ENCODE measurements at places on chromosomes 3 and 15.

GRCh38 chr3:41327718-41328117, 128.4 kb downstream of the CTNNB1 start:
- no peak for DNase-seq

DNA sequence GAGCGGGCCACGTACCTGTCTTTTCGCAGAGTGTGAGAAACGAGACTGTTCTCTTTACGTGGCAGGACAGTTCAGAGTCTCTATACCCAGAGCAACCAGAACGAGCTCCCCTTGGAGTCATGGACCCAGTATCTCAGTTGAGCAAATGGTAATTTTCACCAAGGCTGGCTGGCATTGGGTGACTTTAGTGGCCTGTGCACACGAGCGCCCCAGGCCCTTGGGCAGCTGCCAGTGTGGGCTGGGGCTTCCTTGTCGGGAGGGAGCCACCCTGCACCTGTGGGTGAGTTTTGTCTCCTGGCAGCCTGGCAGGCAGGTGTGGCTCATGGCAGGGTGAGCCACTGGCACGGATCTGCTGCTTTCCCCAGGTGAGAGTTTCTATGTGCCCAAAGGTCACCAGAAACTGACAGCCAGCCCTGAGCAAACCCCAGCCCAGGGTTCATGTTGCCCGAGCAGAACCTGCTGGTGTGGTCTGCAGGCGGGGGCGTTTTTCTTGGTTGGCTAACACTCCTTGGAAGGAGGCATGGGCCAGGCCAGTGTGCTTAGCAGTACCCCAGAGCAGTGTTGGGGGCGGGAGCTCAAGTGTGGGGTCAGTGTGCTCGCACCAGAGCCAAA, 135.0 kb downstream of the TJP1 start:
- DNase-seq: no peak

GRCh38 chr15:96290679-96291078, 39.8 kb upstream of the NR2F2 start:
- DNase-seq: no peak

DNA sequence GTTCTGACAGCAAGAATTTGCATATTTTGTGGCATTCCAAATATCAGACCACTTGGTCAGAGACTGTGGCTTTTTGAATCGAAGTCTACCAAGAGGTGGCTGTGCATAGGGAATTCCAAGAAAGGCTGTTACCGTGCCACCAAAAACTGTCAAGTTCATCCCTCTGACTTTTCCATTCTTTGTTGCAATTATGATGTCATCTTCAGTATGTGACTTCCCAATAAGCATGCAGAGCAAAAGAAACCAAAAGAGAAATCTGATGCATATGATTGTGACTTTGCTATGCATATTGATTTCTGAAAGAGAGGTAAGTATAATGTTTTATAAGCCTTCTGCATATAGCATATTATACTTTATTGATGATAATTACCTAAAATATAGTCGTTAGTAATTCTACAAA, 6.5 kb downstream of the BCHE start:
- DNase-seq: no peak

- no peak for DNase-seq
Measured at GRCh38 chr3:44418549-44418948, 58.9 kb downstream of the ZNF445 start.

DNA sequence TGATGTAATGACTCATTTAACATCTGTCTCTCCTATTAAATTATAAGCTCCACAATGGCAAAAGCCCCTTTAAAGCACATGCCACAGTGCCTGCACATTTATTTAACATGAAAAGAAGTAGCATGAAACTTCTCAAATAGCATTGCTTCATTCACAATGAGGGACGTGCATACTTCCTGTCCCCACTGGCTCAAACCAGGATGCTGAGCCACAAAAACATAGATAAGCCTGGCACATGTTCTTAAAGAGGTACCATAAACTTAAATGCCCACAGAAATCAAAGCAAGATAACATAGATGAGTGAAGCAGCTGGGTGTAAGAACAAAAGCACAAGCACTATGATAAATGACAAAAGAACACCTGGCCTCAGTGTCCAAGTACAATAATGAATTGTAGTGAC, 3.8 kb downstream of the TP53BP1 start:
- DNase-seq: no peak

DNA sequence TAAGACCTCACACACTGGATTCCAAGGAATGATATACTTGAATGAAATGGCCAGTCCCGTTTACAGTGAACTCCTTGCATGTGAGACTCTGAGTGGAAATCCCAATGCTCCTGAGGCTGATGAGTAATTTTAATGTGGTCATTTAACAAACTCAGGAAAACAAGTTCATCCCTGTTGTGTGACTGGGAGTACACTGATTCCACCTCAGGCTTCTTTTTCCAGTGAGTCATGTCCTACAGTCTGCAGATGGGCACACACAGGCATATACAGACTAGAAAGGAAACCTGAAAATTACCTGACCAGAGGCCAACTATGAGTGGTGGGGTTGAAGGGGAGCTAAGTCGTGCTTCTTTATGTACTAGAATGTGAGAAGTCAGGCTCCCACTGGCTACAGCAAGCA, 5.8 kb downstream of the SQOR start:
- DNase-seq: no peak

- no peak for DNase-seq
Measured at GRCh38 chr3:57604971-57605370, 7.8 kb upstream of the ARF4 start.

GRCh38 chr3:64187065-64187959, 38.0 kb downstream of the PRICKLE2 start:
- DNase-seq: peak; percentile 94

DNA sequence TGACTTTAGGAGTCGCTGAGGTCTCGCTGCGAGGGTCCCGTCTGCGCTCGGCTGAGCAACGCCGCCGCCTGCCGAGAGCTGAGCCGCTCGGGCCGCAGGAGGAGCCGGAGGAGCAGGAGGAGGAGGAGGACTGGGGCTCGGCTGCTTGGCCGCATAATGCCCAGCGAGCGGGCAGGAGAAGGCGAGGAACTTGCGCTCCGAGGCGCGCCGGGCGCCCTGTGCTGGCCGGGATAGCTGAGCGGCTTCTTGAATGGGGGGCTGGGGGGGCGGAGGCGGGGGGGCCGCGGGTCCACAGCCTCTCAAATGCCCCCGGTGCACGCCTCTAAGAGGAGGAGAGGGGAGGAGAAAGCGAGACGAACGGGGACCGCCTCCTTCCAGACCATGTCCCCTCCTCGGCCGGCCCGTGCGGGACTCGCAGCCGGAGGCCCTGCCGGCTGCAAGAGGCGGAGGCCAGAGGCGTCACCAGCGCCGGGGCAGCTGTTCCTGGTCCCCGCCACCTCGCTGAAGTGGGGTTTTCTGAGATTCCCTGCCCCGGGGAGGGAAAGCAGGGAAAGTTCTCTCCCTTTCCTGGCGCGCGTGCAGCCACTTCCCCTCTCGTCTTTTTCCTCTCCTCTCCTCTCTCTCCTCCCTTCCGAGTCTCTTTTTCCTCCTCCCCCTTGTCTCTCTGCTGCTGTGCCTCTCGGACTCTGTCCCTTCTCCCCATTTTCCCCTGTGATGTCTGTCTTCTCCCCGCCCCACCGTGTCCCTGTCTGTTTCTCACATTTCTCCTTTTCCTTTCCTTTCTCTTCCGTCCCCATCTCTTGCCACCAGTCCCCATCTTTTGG, at the start of gene ADAMTS9:
TSS of gene ADAMTS9 (minus strand) at position 220 of the 824 bp plus-strand sequence. CDS start 343 bp downstream, outside the sequence.
- DNase-seq: peak; percentile 91

GRCh38 chr3:132867526-132867925, 145.3 kb upstream of the NPHP3 start:
- no peak for DNase-seq

GRCh38 chr15:71530116-71530515, 280.2 kb upstream of the NR2E3 start:
- no peak for DNase-seq

DNA sequence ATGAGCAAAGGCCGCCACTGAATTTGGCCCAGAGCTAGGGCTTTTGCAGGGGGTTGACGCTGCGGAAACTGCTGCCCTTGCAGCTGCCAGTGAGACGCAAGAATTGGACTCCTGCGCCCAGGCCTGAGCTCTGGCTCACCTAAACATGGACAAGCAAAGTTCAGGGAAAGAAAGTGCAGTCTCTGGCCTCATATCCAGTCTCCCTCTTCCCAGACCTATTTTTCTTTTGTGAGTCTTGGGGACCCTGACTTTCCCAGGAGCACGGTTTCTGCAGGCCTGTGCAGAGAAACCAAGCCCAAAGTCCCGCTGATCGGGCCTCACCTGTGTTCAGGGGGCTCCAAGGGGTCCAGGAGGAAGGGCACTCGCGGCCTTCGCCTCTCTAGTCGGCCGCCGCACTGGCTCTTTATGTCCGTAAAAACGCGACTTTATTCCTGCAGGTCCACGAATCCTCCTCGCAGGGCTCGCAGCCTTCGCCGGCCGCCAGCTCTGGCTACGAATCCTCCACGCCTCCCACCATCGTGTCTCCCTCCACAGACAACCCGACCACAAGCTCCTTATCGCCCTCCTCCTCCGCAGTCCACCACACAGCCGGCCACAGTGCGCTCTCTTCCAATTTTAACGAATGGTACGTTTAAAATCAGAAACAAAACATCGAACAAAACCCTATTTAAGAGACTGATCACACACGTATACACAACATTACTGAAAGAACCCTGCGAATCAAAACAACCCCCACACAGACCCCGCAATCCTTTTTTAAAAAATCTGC, 3.9 kb downstream of the ZIC1 start:
- no peak for DNase-seq

GRCh38 chr3:139472380-139473010, 3.8 kb downstream of the RBP2 start:
- no peak for DNase-seq

- DNase-seq: no peak
Measured at GRCh38 chr3:127222664-127223063, 29.7 kb downstream of the PRR23E start.

- no peak for DNase-seq
Measured at GRCh38 chr3:101680466-101680865, 3.5 kb upstream of the ZBTB11 start.

DNA sequence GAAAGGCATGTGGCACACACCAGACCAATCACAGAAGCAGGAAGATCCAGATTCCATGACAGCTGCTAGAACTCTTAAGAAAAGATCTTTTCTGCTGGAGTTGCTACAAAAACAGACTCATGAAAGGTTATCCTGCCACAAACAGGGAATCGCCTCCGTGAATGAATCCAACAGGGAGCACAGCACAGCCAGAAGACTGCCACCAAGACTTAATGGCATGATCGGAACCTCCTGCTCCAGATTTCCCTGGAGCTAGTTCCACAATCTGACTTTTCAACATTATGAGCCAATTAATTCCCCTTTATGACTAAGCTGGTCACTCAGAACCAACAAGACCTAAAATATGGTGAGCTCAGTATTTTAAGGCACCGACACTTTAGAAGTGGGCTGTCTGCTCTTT, 232.5 kb downstream of the FOXP1 start:
- no peak for DNase-seq

DNA sequence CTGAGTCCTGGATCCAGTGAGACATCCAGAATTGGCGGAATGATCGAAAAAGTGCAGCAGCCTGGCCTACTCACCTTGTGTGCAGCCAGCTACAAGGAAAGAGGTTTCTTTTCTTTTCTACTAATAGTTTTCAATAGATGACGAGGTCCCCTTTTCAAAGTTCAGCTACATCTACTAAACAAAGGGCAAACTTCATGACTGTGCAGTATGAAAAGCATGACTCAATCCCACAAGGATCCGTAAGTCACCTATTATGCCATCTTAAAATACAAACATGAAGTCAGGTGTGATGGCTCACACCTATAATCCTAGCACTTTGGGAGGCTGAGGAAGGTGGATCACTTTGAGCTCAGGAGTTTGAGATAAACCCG, 16.7 kb downstream of the MIX23 start:
- no peak for DNase-seq

DNA sequence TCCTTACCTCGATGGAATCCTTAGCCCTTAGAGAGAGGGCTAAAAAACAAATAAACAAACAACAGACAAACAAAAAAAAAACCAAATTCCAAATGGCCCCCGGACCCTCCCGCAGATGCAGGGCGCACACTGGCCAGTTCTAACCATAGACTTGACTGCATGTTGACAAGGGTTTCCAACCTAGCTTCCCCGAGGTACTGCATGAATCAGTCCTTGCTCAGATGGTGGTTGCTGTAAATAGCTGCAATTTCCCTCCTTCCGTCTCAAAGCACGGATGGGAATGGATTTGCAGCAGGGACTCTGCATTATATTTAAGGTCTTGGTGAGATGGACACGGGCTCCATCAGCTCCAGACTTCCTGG, 162.8 kb downstream of the CD47 start:
- DNase-seq: no peak

DNA sequence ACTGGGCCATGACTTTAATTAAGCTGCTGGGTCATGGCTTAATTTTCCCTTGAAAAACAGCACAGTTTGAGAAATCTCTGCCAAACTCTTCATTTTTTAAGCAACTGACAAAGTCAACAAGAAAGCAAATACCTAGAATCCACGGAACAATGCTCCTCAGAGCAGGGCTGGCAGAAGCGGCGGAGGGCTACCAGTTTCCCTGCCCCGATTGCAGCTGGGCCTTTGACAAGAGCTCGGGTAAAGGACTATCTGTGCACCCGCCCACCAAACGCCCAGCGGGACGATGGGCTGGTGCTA, 1.2 kb downstream of the GOLIM4 start:
- no peak for DNase-seq

DNA sequence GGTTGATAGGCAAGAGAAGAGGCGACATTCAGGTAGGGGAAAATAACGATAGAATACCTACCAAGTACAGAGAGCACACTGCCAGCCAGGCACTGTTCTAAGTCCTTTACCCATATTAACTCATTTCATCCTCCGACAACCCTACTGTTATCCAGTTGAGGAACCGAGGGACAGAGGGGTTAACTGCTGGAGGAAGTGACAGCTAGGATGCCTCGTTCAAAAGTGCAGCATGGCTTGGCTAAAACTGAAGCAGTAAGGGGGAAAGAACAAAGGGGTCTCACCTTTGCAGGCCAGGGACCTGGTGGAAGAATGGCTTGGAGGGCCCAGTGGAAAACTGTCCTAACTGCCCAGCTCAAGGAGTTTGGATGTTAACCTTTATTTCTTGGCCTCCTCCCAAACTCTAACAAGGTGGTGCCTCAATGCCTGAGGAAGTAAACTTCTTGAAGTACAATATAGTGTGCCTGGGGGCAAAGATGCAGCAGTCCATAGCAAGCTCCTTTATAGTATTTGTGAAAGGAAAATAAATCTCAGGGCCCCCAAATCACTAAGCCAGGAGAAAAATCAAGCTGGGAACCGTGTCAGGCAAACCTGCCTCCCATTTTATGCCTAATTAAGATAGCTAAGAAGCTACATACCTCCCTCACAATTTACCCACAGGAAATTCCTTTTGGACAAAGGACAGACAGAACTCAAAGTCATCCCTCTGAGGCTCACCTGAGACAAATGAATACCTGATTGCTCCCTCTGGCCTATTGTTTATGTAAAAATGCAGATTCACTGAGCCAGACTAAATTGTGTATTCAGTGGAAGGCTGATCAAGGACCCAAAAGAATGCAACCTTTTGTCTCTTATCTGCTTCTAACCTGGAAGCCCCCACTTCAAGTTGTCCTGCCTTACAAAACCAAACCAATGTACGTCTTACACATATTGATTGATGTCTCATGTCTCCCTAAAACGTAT, 1.6 kb upstream of the ITGB5 start:
- DNase-seq: peak; percentile 38

- DNase-seq: no peak
Measured at GRCh38 chr3:150970665-150971324, 1.7 kb downstream of the CLRN1 start.

- DNase-seq: no peak
Measured at GRCh38 chr3:11928381-11928780, 75.8 kb upstream of the SYN2 start.

Measured in sigmoid colon (tissue), 7 donors.